ENCODE measurements at places on chromosomes 4 and X. TPM values are rescaled to one million over a fixed set of nuclear protein-coding genes. Genes with fewer than 3 reads are reported as not detected.
A peak's percentile ranks its signal among the peaks of the same experiment; 100 is the strongest.

DNA sequence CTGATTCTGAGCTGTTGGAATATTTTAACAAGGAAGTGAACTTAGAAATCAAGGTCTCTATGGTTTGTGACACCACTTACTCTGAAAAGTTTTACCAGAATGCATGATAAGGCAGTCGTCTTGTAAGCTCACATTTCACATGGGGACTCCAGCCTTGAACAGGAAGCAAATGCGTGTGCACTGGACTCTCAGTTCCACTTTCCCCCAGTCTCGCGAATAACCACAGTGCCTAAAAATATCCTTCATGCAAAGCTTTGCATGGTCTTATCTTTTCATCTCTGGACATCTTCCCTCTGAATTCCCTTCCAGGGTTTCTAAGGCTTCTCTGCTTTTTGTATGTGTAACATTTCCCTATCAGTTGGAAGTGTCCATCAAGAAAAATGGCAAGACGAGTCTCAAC lies 581.8 kb downstream of the NLGN4X start:
- no peak for DNase-seq

- DNase-seq = no peak
Observed at GRCh38 chrX:150298841-150299551, 64.1 kb upstream of the MAMLD1 start.

DNA sequence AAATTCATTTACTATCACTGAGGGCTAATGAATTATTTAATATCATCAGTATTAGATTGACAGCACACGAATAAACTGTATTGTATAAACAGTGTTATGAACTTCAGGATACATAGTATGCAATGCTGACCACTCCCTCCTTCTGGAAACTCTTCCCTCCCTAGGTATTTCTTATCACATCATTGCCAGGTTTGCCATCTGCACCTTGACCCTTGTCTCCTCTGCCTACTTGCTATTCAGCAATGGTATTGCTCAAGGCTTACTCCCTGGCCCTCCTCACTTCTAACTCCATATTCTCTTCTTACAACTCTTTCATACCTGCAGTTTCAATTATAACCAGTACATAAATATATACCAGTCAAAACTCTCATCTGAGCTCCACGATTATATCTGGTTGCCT lies 38.9 kb downstream of the ATP8A1 start:
- no peak for DNase-seq

DNA sequence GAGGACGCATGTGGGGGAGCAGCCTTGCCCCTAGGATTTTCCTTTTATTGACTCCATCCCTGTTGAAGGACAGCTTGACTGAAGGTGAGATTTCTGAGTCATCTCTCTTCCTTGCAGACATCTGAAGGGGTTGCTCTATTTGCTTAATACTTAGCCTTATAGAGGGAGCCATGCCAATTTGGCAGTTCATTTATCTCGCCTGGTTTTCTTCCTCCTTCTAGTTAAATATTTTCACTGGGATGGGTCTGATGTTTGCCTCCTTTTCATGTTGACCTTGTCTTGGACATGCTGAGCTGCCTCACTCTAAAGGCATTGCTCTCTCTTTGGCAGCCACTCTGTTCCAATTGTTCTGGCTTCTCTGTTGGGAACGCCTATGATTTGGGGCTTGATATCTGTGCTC lies 151.0 kb upstream of the PSAPL1 start:
- no peak for DNase-seq

GRCh38 chr4:106971636-106972035 lies 64.5 kb downstream of the DKK2 start:
- no peak for DNase-seq

ANOS1 gene
- total RNA-seq = 20.2 TPM

GRCh38 chrX:43716696-43717095 lies 60.6 kb downstream of the MAOA start:
- no peak for DNase-seq

MAP9 gene
- total RNA-seq = 18.7 TPM

BEX2 gene
- 6.2 TPM for total RNA-seq

GRCh38 chr4:170853422-170854021 lies 763.8 kb upstream of the AADAT start:
- no peak for DNase-seq

DNA sequence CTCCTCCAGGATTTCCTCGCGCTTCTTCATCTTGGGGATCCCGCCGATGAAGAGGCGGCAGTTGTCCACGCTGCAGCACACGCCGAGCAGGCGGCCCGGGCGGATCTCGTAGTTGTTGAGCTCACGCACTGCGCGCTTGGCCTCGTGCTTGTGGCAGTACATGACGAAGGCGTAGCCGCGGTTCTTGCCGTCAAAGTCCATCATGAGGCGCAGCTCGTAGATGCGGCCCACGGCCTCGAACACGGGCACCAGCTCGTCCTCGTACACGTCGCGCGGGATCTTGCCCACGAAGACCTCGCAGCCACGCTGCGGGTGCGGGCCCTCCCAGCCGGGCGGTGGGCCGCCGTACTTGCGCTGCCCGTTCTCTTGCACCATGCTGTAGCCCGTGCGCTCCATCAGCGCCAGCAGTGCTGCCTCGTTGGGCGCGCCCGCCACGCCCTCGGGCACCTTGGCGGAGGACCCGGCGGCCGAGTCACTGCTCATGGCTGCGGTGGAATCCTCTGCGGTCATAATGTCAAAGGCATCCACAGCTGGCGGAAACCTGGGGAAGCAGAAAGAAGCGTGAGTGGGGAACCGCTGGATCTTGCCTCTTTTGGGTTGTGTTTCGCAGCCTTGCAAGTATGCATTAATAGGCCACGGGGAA lies 103.4 kb downstream of the CHRNA9 start:
- DNase-seq = no peak

GRCh38 chr4:169619518-169619957 lies 840 bp upstream of the CLCN3 start:
- peak; percentile 66 for DNase-seq

RASL11B gene
- 8.7 TPM for total RNA-seq

DNA sequence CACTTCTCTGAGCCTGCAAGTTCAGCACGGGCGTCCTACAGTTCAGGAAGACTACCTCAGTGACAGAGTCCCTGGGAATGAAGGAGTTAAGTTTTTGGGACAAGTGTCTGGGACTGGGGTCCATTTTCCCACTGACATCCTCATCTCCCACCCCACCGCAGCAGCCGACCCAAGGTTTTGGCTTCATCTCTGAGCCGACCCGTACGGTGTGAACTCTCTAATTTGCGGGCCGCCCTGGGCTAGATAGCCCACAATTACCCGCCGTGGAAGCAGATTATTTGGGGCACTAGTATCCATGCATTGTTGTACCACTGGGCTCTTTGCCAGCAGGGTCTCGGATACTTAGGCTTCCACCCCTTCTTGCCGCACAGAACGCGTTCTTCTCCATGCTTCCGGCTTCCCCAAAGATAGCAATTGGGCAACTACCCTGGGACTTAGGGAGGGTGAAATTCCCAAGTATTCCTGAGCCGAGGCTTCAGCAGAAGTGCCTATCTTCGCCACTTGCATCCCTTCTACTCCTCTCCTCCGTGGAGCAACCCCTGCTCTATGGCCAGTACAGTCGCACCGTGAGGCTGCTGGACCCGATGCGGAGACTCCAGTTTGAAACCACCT lies 2.4 kb downstream of the IL1RAPL2 start:
- no peak for DNase-seq

ZNF182 gene
- 11.3 TPM for total RNA-seq

GRCh38 chr4:145736241-145736831 lies 56.4 kb downstream of the C4orf51 start:
- no peak for DNase-seq

DNA sequence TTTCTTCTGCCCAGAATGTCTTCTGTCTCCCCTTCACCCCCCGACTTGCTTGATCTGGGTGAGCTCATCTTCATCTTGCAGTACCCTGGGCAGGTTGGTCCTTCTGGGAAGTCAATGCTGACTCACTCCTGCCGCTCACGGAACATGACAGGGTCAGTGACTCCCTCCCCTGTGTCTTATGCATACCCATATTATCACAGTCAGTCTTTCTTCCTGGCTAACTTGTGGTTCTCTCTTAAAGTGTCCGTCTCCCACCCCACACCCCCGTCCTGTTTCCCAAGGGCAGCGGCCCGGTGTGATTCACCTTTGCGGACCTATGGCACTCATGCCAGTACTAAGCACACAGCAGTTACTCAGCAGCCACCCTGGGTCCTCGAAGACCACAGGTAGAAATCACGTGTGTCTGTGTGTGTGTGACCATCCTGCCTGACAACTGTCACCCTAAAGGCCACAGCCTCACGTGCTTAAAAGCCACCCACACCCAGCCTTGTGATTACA lies 17.7 kb downstream of the IQSEC2 start:
- DNase-seq = no peak

PF4V1 gene
- total RNA-seq = not detected

EBP gene
- total RNA-seq = 19.2 TPM

RAB33A gene
- total RNA-seq = 2.5 TPM

- DNase-seq = no peak
Observed at GRCh38 chr4:173293663-173294062, 40.5 kb downstream of the HMGB2 start.

UBQLN2 gene
- 24.5 TPM for total RNA-seq

DNA sequence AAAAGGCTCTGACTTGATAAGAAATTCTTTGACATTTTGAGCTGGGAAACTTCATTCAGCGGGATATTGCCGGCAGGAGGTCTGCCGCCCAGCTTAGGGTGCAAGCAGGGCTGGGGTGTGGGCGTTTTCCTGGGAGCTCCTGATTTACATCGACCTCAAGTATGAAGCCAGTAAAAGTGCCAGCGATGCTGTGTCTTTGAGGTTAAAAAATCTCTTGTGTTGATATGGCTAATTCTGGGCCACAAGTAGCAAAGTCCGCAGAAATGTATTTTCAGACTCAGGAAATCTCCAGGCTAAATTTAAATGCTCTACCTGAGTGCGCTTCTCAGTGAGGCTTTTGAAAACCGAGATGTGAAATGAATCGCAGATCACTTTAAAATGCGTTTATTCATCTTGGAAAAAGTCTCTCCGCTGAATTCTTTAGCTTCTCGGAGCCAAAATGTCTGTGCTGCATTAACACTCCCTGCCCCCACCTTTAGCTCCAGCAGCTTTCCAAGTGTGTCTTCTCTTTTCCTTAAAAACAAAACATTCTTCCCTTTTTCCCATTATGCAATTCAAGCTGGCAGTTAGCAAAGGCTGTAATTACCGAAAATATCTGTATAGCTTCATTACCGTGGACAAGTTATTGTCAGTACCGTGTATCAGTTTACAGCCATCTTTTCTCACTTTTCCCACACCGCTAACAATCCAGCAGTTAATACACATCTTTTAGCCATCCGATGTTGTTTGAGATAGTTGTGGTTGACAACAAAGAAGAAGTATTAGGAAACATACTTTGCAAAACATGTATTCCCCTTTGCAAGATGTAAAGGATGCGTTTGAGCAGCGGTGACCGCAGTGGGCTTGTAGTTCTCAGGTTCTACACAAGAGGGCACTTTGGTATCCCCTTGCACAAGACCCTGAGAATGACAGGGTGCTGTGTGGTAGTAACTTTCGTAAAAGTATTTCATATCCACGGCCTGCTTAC lies 136.0 kb upstream of the STX18 start:
- DNase-seq = no peak

DNA sequence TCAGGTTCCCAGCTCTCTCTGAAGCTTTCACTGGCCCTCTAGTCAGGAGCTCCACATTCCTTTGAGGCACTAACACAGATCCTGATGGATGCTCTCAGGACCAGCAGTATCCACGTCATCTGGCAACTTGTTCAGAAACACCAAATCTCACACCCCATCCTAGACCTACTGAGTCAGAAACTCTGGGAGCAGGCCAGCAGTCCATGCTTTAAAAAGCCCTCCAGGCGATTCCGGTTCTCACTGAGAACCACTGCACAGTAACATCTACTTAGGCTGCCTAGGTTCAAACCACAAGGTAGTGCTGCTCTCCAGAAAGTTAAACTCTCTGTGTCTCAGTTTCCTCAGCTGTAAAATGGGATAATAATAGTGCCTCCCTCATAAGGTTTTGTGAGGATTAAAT lies 55.3 kb downstream of the CCDC158 start:
- no peak for DNase-seq

TNMD gene
- 4.3 TPM for total RNA-seq

DNA sequence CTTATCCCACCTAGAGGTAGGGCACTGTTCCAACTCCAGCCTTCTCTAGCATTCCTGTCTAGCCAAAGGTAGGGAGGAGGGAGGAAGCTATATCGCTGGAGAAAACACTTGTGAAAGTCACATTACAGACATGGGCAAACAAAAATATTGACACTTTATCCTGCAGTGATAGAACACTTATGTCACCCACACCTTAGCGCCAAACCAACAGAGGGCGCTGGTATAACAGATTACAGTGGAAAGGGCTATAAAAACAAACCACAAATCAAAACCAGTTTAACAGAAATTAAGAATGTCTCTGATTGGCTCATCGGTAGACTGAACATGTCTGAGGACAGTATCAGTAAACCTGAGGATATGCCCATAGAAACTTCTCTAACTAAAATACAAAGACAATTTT lies 451.3 kb downstream of the TLL1 start:
- DNase-seq = no peak

SLC9B1 gene
- total RNA-seq = 5.2 TPM
